Ecto neural progenitor cell (in vitro differentiated cells): ENCODE measurements at places on chromosomes 12 and 14.
A peak's percentile ranks its signal among the peaks of the same experiment; 100 is the strongest.

GRCh38 chr14:70268760-70269159 lies 80.0 kb upstream of the SLC8A3 start:
- no peak for DNase-seq

- DNase-seq: no peak
Observed at GRCh38 chr12:76713130-76713529, 50.8 kb upstream of the ZDHHC17 start.

DNA sequence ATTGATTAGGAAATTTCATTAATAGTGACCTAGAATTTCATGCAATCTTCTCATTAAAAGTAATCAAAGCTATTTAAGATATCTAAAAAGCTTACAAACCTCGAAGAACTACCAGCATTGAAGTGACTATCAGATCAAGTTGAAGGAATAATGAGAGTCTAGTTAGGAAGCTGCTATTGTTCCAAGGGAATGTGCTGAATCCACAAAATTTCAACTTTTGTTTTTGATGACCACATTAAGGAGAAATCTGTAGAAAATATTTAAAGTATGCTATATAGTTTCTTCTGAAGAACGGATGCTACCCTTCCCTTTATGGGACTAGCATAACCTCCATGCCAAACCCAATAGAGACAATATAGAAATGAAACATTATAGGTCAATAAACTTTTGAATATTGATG lies 2.5 kb upstream of the CTSG start:
- DNase-seq: no peak

DNA sequence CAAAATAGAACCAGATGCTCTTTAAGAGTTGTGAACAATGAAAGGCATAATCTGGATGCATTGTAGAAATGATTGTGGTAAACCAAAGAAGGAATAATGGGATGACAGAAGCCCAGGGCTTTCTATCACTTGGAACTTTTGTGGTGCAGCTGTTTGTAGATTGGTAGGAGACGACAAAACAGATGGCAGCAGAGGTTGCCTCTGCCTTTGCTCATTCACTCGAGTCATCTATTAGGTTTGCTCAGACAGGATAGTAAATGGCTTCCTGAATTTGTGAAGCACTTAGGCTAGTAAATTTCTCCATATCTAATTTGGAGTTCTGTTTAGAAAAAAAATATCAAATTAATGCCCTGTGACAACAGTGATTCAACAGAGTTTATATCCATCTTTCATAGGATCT lies 78.4 kb downstream of the FGD4 start:
- no peak for DNase-seq

- peak; percentile 69 for DNase-seq
Observed at GRCh38 chr12:99983456-99984258, 1.1 kb downstream of the ANKS1B start.

DNA sequence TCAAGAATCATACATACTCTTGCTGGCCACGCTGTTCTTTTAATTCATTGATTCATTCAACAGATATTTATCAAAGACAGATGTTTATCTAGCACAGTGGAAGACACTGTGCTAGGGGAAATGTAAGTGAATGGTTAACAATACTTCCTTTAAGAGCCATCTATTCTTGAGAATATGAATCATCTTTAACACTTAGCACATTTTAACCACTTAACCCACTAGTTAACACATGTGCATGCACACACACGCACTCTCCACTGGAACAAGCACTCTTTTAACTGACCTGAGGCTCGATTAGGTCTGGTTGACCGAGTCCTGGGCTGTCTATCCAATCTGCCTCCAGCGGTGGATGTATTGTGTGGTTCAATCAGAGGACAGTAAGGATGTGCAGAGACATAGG lies 34.6 kb downstream of the LMNTD1 start:
- DNase-seq: no peak

- no peak for DNase-seq
Observed at GRCh38 chr14:25622763-25623162, 572.8 kb upstream of the STXBP6 start.

DNA sequence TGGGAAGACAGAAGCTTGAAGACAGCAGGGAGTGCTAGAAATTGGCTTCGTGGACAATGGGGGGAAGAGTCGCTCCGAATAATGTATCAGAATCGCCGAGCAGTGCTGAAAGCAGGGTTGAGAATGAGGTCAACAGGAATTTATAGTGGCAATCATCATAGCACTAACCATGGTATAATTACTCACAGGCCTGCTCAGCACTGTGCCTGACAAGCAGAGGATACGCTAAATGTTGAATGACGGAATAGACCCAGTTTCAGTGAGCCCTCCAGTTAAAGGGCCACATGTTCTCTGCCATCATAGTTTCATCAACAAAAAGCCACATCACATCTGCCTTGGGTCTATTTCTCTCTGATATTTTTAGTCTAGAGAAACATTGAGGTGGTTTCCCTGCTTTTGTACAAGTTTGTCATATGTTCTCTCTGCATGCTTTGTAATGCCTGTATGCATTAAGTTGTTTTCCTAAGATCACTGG lies 130.3 kb upstream of the EGLN3 start:
- DNase-seq: no peak

DNA sequence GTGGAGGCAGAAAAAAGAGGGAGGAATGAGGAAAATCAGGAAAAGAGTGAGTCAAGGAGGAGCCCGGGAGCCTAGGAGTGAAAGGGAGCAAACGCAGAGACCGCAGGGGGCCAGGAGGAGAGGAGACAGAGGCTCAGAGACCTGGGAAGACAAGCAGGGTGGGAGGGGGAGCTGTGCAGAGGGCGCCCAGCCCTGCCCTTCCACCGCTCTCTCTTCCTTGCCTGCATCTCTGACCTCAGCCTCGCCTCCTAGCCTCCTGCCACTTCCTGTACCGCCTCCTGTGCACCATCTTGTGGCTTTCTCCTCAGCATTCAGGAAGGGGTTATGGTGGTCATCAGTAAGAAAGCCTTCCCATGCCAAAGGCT lies 1.3 kb downstream of the CLSTN3 start:
- DNase-seq: no peak

DNA sequence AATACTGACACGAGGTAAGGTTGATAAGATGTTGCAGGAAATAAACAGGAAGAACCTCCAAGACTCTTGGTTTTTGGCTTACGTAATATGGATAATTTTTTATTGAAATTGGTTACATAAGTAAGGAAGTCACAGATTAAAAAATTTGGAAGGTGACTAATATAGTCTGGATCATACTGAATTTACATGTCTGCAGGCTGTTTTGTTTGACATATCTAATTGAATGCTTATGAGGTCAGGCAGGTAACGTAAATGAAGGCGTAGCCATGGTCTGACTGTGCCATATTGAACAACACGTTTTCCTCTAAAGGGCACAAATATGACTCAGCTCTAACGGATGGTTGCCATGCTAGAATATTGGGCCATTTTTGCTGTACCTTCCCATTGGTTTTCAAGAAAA lies 648.1 kb upstream of the NOVA1 start:
- DNase-seq: no peak

GRCh38 chr14:95290021-95290420 lies 29.7 kb downstream of the CLMN start:
- DNase-seq: no peak
